ENCODE measurements at places on chromosomes 7 and 10.

DNA sequence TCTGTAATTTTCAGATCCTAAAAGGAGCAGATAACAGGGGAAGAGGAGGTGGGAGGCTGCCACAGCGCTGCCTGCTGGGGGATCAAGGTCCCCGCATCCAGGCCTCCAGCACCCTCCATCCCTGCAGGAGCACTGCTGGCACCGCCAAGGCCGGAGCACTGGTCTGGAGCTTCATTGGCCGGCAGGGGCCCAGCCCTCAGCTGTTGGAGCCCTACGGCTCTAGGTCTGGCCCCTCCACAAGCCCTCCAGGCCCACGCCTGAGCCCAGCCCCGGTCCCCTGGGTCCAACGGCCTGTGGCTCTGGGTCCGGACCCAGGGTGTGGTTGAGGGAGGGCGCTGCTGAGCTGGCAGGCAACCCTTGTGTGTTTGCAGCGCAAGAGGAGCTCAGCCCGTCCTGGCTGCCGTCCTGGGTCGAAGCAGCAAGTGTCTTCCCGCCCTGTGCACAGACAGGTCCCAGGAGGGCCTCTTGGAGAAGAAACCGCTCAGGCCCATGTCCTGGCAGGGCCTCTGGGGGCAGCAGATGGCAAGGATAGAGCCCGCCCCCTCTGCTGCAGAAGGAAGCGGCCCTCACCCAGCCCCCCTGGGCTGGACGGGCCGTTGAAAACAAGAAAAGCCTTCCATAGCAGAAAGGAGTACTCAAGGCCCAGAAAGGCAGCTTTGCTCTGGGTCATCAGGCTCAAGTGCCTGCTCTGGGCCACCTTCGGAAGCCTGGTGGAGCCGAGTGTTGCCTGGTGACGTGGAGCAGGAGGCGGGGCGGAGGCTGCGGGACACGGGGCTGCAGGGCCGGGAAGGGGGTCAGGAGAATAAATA lies 54.3 kb upstream of the TNRC18 start:
- DNase-seq = no peak
- H3K4me1 ChIP-seq = no peaks in the 10 kb centered on the region
- peaks cover under 1% of the 10 kb centered on the region for H3K36me3 ChIP-seq
- H3K27me3 ChIP-seq = no peaks in the 10 kb centered on the region
- H3K27ac ChIP-seq = no peak overlapping the region
- no peak overlapping the region for H3K4me3 ChIP-seq

DNA sequence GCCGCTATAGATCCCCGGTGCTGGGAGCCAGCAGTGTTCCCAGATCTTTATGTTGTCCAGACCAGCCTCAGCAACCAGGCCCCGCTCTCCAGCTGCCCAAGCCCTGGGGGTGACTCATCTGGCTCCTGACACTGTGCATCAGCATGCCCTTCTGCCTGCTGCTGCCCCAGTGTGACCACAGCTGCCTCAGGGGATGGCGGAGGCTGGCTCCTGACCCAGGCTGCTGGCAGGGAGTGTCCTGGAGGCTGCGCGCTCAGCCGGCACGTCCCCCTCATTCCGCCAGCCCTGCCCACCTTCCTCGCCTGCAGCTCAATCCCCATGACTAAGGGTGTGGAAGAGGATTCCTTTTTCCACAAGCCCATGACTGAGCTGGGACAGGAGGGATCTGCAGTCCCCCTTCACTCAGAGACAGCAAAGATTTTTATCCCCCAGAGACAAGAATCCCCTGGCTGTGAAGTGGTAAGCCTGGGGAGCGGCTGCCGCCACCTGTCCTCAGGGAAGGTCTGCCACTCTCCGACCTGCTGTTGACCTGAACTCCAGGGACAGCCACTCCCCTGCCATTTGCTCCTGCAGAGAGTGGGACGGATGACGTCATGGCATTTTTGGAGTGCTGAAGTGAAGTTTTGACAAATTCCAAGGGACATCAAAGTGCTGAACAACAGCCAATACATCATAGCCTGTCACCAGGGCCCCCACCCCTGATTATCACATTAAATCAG lies 182.8 kb upstream of the BMPER start:
- no peaks in the 10 kb centered on the region for H3K4me1 ChIP-seq
- DNase-seq = no peak
- peaks cover 1% of the 10 kb centered on the region for H3K36me3 ChIP-seq
- no peak overlapping the region for H3K4me3 ChIP-seq
- H3K27me3 ChIP-seq = no peaks in the 10 kb centered on the region

- peaks cover 2% of the 10 kb centered on the region for H3K27me3 ChIP-seq
- H3K36me3 ChIP-seq = no peaks in the 10 kb centered on the region
- no peak overlapping the region for H3K4me3 ChIP-seq
- H3K27ac ChIP-seq = no peak overlapping the region
- no peaks in the 10 kb centered on the region for H3K4me1 ChIP-seq
Measured at GRCh38 chr7:93547716-93548115, 26.8 kb downstream of the CALCR start.

GRCh38 chr7:29968683-29969395 lies 20.8 kb downstream of the SCRN1 start:
- no peak overlapping the region for H3K4me3 ChIP-seq
- H3K36me3 ChIP-seq = no peaks in the 10 kb centered on the region
- no peak overlapping the region for H3K27ac ChIP-seq

GRCh38 chr7:87140271-87140748 lies 11.9 kb upstream of the DMTF1 start:
- H3K36me3 ChIP-seq = no peaks in the 10 kb centered on the region
- no peak overlapping the region for H3K4me3 ChIP-seq
- peaks cover 18% of the 10 kb centered on the region for H3K27me3 ChIP-seq
- no peak overlapping the region for H3K27ac ChIP-seq
- no peaks in the 10 kb centered on the region for H3K4me1 ChIP-seq

- H3K36me3 ChIP-seq = no peaks in the 10 kb centered on the region
- no peak overlapping the region for H3K27ac ChIP-seq
- H3K4me1 ChIP-seq = no peaks in the 10 kb centered on the region
- H3K4me3 ChIP-seq = no peak overlapping the region
- no peak for DNase-seq
- no peaks in the 10 kb centered on the region for H3K27me3 ChIP-seq
Measured at GRCh38 chr10:43380610-43381222, 9.3 kb downstream of the FXYD4 start.

DNA sequence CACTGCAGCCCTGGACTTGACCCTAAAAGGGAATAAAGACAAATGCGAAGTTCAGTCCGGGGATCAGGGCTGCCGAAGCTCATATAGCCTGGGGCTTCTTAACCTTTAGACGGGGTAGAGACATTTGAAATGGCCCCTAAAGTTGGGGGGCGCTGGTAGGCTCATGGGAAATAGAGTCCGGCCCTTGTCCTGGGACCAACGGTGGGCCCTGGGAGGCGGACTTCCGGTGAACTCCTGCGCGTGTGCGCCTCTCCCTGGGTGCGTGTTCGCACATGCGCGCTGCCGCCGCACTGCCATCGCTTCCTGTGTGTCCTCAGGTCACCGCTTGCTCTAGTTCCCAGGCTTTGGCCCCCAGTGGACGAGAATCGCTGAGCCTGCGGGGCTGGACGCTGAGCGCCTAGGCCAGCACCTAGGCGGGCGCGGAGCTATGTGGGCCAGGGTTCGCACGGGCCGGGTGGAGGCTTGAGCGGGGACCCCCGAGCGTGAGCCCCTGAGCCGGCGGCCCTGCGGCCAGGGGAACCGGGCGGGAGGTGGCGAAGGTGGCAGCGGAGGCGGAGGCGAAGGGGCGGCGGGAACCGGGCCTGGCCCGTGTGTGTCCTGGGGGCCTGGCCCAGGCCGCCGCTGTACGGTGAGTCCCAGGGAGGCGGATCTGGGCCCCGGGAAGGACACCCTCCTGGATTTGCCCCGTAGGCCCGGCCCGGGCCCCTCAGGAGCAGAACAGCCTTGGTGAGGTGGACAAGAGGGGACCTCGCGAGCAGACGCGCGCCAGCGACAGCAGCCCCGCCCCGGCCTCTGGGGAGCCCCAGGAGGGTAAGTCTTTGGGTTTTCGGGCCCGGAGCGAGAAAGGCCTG lies 23.0 kb upstream of the ZNF12 start:
- H3K4me3 ChIP-seq = peak overlapping the region; percentile 92
- peaks cover 17% of the 10 kb centered on the region for H3K4me1 ChIP-seq
- no peaks in the 10 kb centered on the region for H3K27me3 ChIP-seq
- DNase-seq = peak; percentile 90
- H3K36me3 ChIP-seq = peaks cover 25% of the 10 kb centered on the region

GRCh38 chr7:92988941-92989545 lies 128.7 kb downstream of the SAMD9 start:
- no peak overlapping the region for H3K4me3 ChIP-seq
- no peak for DNase-seq
- H3K4me1 ChIP-seq = no peaks in the 10 kb centered on the region
- H3K36me3 ChIP-seq = no peaks in the 10 kb centered on the region
- peaks cover 8% of the 10 kb centered on the region for H3K27me3 ChIP-seq

DNA sequence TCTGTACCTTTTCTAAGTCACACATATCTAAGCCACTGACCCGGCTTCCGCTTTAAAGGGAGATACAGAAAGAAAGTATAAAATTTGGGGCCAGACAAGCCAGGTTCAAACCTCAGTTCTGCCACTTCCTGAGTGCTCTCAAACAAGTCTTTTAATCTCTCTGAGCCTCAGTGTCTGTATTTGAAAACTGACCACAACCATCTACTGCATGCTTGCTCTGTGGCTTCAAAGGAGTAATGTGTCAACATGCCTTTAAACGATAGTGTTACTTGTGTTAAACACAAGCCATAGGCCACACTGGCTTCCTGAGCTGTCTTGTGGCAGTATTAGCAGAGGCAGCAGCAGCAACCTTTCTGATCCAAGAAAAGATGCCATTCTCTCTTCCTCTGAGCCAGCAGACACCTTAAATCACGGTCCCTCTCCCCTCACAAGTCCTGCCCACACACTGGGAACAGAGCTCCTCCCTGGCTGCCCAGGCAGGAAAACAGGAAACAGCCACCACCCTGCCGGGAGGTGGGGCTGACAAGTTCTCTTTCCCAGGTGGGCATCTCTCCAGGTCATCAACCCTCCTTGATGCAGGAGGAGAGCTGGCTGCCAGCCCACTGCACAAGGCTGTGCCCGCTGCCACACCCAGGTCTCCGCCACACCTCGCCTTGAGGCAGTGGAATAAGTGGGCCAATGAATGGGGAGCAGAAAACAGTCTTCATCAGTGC lies 10.7 kb downstream of the HIP1 start:
- peaks cover 19% of the 10 kb centered on the region for H3K4me1 ChIP-seq
- no peak overlapping the region for H3K4me3 ChIP-seq
- peak overlapping the region; percentile 46 for H3K27ac ChIP-seq
- H3K27me3 ChIP-seq = no peaks in the 10 kb centered on the region
- no peaks in the 10 kb centered on the region for H3K36me3 ChIP-seq
- DNase-seq = peak; percentile 19

- H3K4me3 ChIP-seq = no peak overlapping the region
- no peak for DNase-seq
- no peak overlapping the region for H3K27ac ChIP-seq
- peaks cover 42% of the 10 kb centered on the region for H3K4me1 ChIP-seq
- peaks cover 55% of the 10 kb centered on the region for H3K27me3 ChIP-seq
Measured at GRCh38 chr10:30029872-30030256, 29.5 kb downstream of the JCAD start.

GRCh38 chr10:21497177-21497807 lies 28.2 kb downstream of the SKIDA1 start:
- peaks cover 12% of the 10 kb centered on the region for H3K4me1 ChIP-seq
- peak; percentile 49 for DNase-seq
- peaks cover 49% of the 10 kb centered on the region for H3K27me3 ChIP-seq
- no peak overlapping the region for H3K27ac ChIP-seq

GRCh38 chr7:28581351-28581750 lies 169.0 kb downstream of the CREB5 start:
- H3K4me3 ChIP-seq = no peak overlapping the region
- no peak overlapping the region for H3K27ac ChIP-seq
- no peaks in the 10 kb centered on the region for H3K36me3 ChIP-seq
- H3K4me1 ChIP-seq = no peaks in the 10 kb centered on the region
- H3K27me3 ChIP-seq = peaks cover 1% of the 10 kb centered on the region

DNA sequence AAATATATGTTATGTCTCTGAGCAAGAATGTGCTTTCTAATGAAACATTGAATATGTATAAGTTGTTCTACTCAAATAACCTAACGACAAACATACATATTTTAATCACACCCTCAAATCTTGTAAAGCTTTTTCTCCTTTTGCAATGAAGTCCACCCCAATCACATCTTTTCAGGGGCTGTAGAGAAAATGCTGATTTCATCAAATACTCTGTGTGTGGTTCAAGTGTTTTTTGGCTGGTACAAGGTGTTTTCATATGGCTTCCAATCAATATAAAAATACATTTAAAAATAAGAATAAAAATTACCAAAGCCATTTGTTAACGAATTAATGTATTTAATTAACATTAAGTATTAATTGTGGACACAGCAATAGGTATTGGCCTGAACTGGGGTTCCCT lies 57.2 kb upstream of the TMEM196 start:
- H3K36me3 ChIP-seq = no peaks in the 10 kb centered on the region
- DNase-seq = no peak
- no peak overlapping the region for H3K4me3 ChIP-seq

GRCh38 chr7:47783456-47784223 lies 164.6 kb downstream of the PKD1L1 start:
- H3K4me3 ChIP-seq = no peak overlapping the region
- no peak overlapping the region for H3K27ac ChIP-seq
- DNase-seq = no peak
- H3K36me3 ChIP-seq = no peaks in the 10 kb centered on the region

GRCh38 chr7:95737828-95738505 lies 34.4 kb upstream of the DYNC1I1 start:
- no peaks in the 10 kb centered on the region for H3K36me3 ChIP-seq
- H3K27ac ChIP-seq = no peak overlapping the region
- DNase-seq = no peak
- H3K4me1 ChIP-seq = no peaks in the 10 kb centered on the region

GRCh38 chr10:46020344-46020657 lies 10.1 kb downstream of the NCOA4 start:
- H3K27ac ChIP-seq = no peak overlapping the region
- H3K36me3 ChIP-seq = peaks cover 8% of the 10 kb centered on the region
- no peaks in the 10 kb centered on the region for H3K27me3 ChIP-seq
- no peak overlapping the region for H3K4me3 ChIP-seq

- peaks cover 5% of the 10 kb centered on the region for H3K27me3 ChIP-seq
- DNase-seq = peak; percentile 54
- H3K4me3 ChIP-seq = no peak overlapping the region
- H3K36me3 ChIP-seq = peaks cover 19% of the 10 kb centered on the region
- peaks cover 49% of the 10 kb centered on the region for H3K4me1 ChIP-seq
- peak overlapping the region; percentile 44 for H3K27ac ChIP-seq
Measured at GRCh38 chr10:104308439-104308903, 29.8 kb downstream of the ITPRIP start.

- peaks cover 24% of the 10 kb centered on the region for H3K36me3 ChIP-seq
- H3K4me3 ChIP-seq = no peak overlapping the region
- DNase-seq = no peak
- H3K27ac ChIP-seq = no peak overlapping the region
- H3K27me3 ChIP-seq = no peaks in the 10 kb centered on the region
- H3K4me1 ChIP-seq = peaks cover under 1% of the 10 kb centered on the region
Measured at GRCh38 chr10:29553544-29554250, 81.1 kb downstream of the SVIL start.

GRCh38 chr7:34750209-34750608 lies 92.2 kb downstream of the NPSR1 start:
- DNase-seq = no peak
- no peak overlapping the region for H3K4me3 ChIP-seq
- no peaks in the 10 kb centered on the region for H3K36me3 ChIP-seq
- H3K27me3 ChIP-seq = peaks cover 2% of the 10 kb centered on the region

GRCh38 chr10:323651-324293 lies 188.5 kb downstream of the ZMYND11 start:
- peak; percentile 79 for DNase-seq
- H3K36me3 ChIP-seq = no peaks in the 10 kb centered on the region
- peaks cover 18% of the 10 kb centered on the region for H3K4me1 ChIP-seq
- H3K4me3 ChIP-seq = peak overlapping the region; percentile 33
- no peaks in the 10 kb centered on the region for H3K27me3 ChIP-seq
- H3K27ac ChIP-seq = peak overlapping the region; percentile 8
